ENCODE measurements at places on chromosomes 12 and 14.

GRCh38 chr14:62017651-62018230, 255.5 kb downstream of the SNAPC1 start:
- no peak for DNase-seq

DNA sequence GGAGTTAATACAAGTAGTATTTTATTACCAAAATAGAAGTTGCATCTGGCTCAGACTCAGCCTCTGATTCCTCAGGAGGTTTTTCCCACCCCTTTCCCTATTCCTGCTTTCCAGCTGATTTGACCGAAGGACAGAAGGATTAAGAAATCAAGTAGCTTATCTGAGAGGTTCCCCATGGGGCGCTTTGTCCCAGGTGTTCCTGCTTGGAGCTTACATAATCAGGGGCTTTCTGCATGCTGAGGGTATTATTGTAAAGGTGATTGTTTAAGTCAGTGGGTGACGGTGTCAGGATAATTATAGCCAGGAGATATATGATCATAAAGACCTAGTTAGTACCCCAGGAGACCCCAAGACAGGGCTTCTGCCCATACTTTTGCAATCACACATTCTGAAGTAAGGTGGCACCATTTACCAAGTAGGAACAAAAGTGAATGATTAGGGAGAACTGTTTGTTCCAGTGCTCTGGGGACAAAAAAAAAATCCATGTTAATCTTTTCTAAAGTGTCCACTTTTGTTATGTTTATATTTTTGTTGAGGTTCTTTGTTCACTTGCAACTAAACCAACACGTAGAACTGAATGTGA, 921.3 kb downstream of the NRXN3 start:
- DNase-seq, result no peak

DNA sequence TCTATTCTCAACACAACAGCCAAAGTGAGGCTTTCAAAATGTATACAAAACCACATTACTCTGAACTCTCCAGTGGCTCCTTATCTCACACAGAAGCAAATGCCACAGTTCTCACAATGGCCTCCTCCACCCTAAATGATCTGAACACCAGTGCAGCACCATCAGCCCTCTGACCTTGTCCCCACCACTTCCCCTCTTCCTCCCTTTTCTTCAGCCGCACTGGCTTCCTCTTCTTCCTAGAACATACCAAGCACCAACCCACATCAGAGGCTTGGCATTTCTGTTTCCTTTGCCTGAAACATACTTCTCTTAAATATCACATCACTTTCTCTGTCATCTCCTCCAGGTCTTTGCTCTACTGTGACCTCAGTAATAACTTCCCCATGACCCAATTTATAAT, 66.3 kb downstream of the GPR135 start:
- no peak for DNase-seq

GRCh38 chr12:96985515-96986362, 78.7 kb downstream of the NEDD1 start:
- peak; percentile 15 for DNase-seq

- DNase-seq, result no peak
These were observed 123.3 kb downstream of the PAPOLA start for GRCh38 chr14:96625426-96625985.

DNA sequence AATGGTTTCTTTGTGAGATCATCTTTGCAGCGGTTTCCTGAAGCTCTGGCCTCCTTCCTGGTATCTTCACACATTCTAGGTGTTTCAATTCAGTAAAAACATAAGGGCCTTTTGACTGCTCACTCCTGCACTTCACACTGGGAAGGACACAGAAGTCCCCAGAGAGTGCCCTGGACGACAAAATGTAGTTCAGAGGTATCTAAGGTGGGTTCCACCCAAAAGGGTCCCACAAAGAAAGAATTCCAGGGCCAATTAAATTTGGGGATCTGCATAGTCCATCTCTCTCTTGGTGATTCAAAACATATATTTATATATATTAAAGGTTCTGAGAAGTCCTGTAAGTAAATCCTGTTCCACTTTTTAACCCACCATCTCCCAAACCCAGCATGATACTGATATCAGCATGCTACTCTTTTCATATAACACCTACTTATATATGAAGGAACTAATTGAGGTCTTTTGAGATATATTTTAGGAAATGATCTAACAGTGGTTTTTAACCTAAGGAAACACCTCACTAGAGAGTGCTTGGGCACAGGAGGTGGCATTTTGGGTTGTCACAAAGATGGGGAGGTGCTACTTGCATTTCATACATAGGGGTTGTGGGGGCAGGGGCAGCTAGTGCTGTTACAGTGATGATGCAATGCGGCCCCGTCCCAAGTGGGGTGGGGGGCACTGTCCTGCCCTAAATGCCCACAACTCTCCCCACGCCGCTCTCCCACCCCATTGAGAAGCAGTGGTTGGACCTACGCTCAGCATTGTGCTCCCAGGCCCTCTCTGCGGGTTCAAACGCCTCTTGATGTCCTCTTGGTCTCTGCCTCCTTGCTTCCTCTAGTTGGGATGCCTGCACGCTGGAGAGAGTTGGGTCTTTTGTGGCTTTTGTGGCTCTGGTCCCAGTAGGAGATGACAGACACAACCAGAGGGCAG, 109.4 kb downstream of the ARF6 start:
- DNase-seq, result peak; percentile 75

DNA sequence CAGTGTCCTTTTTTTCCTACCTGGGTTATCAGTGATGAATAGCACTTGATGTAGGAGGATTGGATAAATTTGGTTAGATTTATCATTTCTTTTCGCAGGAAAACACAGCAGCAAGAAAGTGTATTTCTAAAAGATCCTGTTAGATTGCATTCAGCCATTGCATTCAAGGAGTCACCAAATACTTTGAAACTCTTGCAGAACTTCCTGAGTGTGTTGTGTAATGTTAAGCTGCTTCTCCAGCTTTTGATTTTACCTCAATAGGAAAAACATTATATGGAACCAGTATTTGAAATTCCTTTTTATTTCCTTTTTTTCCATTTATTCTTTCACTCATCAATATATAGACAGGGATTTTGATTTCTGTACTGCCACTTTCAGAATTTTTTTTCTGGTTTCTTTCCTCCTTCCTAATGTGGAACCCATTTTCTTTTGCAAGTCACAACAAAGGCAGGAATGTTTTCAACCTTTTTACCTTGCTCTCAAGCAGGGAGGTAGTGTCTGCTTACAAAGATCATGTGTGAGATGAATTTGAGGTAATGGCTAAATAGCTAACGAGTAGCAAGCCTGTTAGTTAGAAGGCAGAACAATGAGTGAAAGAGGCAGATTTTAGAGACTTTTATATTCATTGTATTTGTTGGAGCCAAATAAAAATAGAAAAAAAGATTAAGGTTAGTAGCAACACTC, 56.2 kb downstream of the PPHLN1 start:
- DNase-seq, result no peak

DNA sequence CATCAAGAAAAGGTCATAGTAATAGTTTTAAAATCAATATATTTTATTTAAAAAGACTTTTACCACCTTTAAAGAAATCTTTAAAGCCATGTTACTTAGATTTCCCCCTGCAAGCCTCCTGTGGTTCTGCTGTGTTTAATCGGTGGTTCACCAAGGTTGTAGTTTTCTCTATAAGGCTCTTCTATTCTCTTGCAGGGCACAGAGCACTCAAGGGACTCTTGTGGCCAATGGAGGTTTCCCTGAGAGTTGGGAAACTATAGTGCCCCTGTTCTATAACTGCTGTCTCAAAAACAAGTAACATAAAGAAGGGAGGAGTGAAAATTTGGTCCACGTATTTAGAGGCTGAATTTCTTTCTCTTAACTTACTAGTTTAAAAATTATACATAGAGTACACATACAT, 25.0 kb downstream of the DACT1 start:
- DNase-seq, result no peak

- DNase-seq, result no peak
These were observed 83.2 kb downstream of the RMST start for GRCh38 chr12:97545804-97546203.

- DNase-seq, result no peak
These were observed 534 bp downstream of the PPP2R3C start for GRCh38 chr14:35121026-35121886.

- no peak for DNase-seq
These were observed 62.4 kb upstream of the TBPL2 start for GRCh38 chr14:55502746-55503284.

DNA sequence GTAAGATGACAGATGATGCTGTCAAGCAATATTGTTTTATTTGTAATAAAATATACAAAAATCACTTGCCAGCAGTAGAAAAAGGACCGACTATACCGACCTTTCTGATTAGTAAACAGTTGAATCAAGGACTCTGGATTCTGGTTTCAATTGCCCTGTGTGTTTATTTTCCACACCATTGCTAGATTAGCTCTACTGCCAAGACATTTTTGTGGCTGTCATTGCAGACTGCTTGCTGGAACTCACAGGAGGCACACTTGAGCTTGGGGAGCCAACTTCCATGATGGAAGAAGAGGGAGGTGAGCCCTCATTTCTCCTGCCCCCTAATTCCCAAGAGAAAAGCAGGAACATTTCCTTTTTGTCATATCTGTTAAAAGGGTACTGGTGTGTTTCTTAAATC, 51.3 kb downstream of the MAPKAPK5 start:
- DNase-seq, result no peak

- no peak for DNase-seq
These were observed 400.2 kb upstream of the OR4E1 start for GRCh38 chr14:22073801-22074200.

DNA sequence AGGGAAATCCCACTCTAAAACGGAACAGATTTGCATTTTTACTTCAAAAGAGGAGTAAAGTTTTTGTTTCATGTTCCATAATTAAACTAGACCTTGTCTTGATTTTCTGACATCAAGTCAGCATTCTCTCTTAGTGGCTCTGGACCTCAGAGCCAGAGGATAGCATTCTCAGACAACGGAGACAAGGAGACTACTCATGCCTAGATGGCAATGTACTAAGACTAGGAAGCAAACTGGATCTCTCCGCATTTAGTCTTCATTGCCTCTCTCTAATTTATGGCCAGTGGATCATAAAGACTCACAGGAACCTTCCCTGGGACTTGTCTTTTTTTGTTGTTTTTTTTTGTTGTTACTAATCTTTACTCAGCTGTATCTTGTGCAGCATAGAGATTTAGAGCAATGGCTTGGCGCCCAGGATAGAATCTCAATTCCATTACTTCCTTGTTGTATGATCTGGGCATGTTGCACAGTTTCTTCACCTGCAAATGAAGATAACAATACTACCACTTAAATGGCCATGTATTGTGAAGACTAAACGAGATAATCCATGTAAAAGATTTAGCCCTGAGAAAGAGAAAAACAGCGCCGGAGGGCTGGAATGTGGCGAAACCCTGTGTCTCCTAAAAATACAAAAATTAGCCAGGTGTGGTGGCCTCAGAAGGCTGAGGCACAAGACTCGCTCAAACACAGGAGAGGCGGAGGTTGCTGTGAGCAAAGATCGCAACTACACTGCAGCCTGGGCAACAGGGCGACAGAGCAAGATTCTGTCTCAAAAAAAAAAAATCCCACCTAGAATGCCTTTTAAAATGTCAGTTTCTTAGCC, 4.0 kb upstream of the GEMIN2 start:
- DNase-seq, result no peak

DNA sequence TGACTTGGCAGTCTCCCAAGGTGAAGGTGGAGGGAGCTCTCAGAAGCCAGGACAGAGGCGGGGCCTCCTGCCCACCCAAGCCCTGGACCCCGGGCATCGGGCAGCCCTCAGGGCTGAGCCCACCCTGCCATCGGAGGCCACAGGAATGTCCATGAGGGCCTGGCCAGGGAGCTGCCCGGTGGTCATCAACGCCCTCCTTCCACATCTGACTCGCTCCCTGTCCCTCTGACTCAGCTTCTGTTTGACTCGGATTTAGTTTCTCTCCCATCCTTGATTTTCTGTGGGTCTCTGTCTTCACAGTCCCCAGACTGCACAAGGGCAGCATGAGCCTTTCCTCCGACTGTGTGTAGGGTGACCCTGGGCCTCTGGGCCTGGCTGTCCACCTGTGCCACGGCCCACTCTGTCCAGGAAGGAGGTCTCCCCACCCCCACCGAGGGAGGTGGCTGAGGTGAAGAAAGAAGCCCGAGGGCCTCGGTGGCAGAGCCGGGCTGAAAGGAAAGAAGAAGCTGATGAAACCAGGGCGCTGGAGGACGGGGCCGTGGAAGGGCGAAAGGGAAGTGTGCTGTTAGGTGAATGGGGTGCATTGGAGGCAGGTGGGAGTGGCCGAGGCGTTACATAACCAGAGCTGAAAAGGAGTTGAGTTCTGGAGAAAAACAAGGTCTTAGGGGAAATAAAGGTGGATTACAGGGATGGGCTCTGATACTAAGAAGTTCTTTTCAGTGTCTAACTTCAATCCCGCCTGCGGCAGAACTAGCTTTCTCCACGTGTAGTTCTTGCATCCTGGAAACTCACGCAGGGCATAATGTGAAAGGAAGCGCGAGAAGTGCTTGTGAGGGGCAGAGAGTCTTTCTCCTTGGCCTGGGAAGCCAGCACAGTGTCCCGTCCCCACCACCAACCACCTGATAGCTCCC, 16.7 kb upstream of the TMEM106C start:
- no peak for DNase-seq

DNA sequence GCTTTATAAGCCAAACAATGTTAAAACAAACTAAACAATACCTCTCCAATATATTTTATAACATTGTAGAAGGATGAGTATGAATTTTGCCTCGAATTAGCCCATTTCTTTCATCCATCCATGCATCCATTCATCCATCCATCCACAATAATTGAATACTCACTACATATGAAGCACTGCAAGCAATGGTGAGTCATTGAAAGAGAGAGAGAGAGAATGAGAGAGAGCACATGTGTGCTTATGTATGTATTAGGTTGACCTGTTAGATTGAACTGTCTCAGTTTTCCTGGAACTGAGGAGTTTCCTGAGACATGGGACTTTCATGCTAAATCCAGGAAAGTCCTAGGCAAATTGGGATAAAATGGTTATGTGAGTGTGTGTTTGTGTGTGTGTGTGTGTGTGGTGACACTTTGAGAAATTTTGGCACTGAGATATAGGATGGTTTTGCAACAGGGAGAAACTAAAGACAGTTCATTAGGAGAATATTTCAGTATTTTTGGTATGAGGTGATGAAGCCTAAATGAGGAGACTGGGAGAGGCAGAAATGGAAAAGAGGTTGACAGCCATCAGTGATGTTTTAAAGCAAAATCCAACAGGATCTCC, 98.4 kb downstream of the C12orf75 start:
- DNase-seq, result no peak

Measured in effector memory CD8-positive, alpha-beta T cell (primary cell).